ENCODE measurements at places on chromosomes 1 and 21. TPM values are rescaled to one million over a fixed set of nuclear protein-coding genes. Genes with fewer than 3 reads are reported as not detected.

The DYNLT4 gene
- total RNA-seq, result not detected

The ZNF593OS gene
- total RNA-seq, result not detected

The KCNN3 gene
- total RNA-seq, result 0.13 TPM

The XPR1 gene
- 21.5 TPM for total RNA-seq

The LENEP gene
- total RNA-seq, result not detected

The REG4 gene
- total RNA-seq, result not detected

The AIM2 gene
- 0.13 TPM for total RNA-seq

The FGR gene
- not detected for total RNA-seq
